ENCODE measurements at places on chromosomes 11 and 22.

DNA sequence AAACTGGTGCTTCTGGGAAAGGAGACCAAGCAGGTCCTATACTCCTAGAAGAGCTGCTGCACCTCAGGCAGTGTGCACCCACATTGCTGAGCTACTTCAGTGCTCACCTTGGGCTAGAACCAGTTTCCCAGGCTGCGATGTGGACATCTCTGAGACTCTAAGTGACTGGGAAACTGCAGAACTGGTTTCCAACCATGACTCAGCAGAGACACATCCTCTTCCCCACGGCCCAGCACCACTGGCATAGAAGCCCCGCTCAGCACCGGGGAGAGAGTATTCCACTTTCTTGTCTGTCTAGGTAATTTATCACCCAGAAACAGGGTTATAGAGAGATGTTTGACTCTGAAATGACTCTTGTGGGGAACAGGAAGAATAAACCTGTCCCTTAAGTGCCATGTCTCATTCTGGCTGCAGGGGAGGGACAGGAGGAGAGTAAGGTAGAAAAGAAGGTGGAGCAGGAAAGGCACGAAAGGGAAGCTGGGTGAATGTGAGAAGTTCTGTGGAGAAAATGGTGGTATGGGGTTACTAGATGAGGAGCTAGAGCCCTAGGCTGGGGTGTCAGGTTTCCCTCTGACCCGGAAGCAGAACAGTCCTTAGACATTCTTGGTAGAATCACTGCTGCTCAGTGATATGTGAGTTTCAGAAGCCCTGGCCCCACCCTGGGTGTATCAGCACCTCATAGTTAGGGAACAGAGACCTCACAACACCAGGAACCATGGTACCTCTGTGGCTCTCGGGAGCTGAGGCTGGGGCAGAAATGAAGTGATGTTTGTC, 340.4 kb upstream of the NCAM1 start:
- no peak for DNase-seq

DNA sequence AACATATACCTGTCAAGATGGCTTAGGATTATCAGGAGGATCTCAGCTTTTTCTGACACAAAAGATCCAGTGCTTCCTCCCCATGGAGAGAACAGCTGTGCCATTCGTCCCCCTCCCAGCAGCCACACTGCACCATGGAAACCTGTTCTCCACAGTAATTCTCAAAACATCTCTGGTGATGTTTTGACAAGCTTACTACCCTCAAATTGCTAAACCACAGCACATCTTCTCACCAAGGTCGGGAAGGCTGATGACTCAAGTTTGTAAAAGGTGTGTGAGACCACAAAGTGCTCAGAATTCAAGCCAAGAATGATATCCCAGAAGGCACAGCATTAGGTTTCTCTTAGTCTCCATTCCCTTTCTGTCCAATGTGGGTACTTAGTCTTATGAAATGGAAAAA, 3.9 kb upstream of the RAB38 start:
- DNase-seq, result no peak

DNA sequence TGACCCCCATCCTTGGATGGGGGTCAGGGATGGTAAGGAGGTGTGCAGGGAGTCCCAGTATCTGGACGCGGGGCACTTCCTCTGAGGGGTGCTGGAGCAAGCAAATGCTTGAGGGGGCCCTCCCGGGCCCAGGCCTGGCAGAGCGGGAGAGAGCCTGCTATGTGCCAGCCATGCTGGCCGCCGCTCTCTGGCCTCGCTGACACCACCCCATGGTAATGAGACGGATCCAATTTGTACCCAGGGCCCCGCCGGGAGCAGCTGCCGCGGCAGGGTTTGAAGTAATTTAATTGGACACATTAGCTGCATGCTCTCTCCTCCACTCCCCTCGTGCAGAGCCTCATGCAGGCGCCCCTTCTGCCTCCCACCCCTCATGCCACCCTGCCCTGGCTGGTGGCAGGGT, 6.3 kb downstream of the SYT7 start:
- no peak for DNase-seq

- no peak for DNase-seq
Observed at GRCh38 chr11:128022007-128022368, 565.4 kb downstream of the ETS1 start.

GRCh38 chr11:17635551-17635938, 83.8 kb upstream of the MYOD1 start:
- DNase-seq, result no peak

DNA sequence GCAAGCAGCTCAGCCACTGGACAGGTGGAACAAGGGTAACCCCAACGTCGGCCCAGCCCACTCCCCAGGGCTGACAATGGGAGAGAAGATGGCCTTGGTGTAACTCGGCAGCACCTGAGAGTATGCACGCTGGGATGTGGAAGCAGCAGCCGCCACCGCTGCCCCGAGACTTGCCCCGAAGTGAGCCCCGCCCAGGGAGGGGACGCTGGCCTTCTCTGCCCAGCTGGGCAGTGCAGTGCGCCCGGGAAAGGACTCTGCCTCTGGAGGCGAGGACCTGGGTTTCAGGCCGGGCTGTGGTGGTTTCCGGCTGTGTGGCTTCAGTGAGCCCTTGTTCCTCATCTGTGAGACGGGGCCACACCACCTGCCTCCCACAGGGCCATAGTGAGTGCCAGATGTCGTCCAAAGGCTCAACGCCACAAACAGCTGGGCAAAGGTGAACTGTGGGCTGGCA, 8.6 kb upstream of the POLDIP3 start:
- no peak for DNase-seq

- no peak for DNase-seq
Observed at GRCh38 chr22:28918550-28919271, 35.3 kb downstream of the ZNRF3 start.

GRCh38 chr11:94795476-94796189, 27.5 kb downstream of the AMOTL1 start:
- no peak for DNase-seq

DNA sequence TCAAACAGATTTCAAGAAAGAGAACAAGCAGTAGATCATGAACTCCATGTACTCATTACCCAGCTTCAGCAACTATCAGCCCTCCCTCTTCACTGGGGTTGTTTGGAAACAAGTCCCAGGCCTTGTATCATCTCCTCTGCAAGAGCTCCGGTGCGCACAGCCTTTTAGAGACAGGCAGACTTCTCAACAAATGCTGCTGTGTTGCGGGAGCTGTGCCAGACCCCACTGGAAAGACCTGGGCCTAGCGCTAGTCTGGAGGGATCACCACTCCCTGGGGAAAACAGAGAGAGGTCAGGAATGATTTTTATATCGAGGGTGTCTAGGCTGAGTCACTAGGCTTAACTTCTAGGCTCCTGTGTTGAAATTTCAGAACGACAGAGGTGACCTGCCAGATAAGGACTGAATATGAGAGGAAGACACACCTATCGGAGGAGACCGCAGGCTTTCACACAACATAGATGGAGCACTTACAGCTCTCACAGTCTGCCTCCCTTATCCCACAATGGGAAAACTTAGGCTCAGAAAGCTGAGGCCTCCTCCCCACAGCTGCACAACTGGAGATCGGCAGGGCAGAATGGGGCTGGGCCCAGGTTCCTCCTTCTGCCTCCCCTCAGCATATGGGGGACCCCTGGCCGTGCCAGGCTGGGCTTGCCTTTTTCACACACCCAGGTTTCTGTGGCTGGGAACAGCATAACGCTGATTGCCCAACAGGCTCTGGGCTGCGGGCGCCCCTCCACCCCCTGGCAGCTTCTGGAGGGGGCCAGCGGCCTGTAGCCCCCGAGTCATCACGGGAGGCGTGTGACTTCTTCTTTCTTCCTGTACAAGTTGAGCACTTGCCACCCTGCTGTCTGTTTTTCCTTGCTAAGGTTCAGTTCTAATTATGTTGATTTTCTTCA, 86.0 kb downstream of the PKNOX2 start:
- no peak for DNase-seq

GRCh38 chr11:11171854-11172253, 181.2 kb downstream of the CSNK2A3 start:
- DNase-seq, result no peak

- DNase-seq, result peak; percentile 63
Observed at GRCh38 chr11:110710628-110711381, 1.4 kb downstream of the ARHGAP20 start.

DNA sequence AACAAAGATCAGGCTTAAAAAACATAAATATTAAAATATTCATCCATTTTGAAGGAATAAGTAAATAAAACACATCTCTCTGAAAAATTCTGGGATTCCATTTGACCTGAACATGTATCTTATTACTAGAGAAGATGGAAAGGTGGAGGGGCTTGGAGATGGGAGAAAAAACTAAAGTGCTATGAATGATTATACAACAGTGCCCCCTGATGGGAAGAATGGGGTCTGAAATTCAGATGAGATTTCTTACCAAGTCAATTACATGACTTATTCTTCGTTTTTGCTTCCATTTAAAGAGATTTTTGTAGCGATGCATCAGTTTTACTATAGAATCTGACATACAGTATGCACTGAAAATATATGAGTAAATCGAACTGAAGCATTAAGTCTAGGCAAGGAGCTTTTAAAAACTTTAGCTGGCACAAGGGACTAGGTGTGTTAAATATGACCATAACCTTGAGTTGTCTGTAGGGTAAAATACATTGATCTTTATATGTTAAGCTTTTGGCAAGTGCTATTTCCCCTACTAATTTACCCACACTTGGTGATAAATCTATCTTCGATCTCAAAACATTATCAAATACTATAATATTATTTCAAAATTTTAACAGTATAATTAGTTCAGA, 718.8 kb downstream of the CNTN5 start:
- peak; percentile 7 for DNase-seq

DNA sequence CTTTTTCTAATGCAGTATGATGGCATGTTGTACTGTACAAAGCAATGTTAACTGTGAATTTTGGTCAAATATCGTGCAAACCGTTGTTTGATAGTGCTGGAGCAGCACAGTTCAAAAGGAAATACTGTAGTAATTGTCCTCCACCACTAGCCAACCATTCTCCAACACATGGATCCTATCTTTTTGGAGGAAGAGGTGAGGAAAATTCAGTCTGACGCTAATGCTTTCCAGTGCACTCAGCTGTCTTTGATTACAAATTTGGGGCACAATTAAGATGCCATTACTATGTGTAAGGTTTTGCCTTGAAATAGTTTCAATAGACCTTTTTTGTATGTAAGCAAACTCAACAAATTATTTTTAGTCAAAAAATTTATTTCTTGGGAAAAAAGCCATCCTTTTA, 240.5 kb upstream of the CCDC179 start:
- DNase-seq, result no peak

DNA sequence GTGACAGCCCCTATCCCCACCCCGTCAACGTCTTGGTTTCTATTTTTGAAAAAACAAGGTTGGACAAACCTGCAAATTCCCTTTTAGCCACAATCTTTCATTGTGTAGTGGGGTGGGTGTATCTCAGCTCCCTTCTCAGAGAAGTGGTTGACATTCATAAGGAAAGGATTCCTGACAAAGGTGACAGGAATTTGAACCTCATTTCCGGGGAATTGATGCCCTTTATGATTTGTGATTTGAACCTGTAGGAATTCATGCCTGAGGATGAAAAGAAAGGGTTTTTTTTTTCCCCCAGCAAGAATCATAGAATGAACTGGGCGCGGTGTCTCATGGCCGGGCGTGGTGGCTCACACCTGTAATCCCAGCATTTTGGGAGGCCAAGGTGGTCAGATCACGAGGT, 14.5 kb downstream of the YPEL4 start:
- no peak for DNase-seq

DNA sequence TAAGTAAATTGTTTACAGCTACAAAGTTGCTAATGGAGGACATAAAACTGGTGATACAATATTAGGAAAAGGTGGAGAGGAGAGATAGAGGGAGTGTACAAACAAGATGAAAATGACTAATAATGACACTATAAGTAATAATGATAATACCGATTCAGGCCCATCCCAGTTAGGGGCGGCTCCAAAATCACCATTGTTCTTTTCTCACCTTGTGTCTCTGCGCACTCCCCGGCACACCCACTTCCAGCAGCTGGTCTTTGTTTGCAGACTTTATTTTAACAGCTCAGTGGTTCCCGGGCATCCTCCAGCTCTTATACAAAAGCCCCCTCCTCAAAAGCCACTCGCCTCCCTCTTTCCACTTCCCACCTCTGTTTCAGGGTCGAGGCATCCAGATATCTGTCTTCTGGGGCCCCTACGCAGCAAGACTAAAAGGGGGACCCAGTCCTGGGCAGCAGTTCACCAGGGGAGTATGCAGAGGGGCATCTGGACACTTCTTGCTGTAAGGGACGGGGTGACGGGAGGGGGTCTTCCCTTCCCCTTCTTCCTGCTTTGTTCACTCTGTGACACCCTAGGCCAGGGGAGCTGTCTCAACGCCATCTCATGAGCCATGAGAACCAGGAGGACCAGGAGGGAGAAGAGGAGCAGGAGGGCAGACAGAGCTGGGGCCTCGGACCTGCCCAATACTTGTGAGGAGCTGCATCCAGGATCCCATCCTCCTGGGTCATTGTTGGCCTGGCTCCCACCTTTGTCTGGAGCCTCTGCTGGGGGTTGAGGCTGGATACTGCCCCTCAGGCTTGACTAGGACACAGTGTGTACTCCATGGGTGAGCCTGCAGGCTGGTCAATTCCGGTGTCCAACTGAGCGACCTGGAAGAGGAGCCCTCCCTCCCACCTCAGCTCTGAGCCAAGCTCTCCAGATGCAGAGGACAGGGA, 2.7 kb downstream of the APOL2 start:
- DNase-seq, result no peak

- DNase-seq, result no peak
Observed at GRCh38 chr22:27207907-27208306, 550.5 kb downstream of the MIAT start.

DNA sequence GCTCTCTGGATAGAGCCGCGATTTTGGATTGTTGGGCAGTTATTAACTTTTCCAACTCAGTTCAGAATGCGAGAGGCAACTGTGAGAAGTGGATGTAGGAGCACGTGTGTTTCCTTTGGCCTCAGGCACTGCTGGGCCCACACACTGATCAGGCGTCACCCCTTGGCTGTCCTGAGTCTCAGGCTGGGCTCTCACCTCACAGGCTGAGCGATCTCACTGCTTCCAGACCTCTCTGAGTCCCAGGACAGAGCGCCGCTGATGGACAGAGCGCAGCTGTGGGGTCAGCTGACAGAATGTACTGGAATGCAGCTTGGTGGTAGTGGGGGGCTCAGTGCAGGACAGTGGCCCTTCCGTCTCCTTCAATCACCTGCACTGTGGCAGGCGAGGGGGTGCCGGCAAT, 516.2 kb downstream of the TBC1D22A start:
- DNase-seq, result no peak

DNA sequence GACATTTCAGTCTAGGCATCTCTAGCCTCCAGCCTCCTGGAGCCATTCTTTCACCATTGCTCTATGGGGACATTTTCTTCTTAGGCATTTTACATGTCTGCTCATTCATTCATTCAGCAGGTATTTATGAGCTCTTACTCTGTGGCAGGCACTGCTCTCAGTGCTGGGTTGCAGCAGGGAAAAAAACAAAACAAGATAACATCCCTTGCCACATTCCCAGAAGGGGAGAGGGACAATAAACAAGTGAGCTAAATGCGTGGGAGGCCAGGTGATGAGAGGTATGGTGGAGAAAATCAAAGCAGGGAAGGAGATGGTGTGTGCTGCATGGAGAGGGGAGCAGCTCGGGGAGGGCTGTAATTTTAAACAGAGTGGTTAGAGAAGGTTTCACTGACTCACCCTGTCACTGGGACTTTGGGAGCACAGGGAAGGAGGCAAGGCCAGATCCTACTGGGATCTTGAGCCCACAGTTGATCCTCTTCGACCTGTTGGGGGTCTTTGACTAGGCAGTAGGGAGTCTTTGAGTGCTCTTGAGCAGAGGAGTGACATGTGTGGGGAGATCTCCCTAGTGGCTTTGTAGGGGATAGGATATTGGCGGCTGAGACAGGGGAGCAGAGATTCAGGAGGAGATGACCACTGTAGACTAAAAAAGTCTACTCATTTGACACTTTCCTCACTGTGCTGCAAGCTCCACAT, 17.0 kb downstream of the MICAL2 start:
- DNase-seq, result no peak

Measured in head of caudate nucleus (tissue), 42 donors.